ENCODE measurements at places on chromosomes 2 and 18. TPM values are rescaled to one million over a fixed set of nuclear protein-coding genes. Genes with fewer than 3 reads are reported as not detected.

Gene NEURL3
- total RNA-seq = not detected

- no peak for DNase-seq
These were observed 507.8 kb downstream of the FBXO15 start for GRCh38 chr18:73639788-73640187.

GRCh38 chr2:211439011-211439410 lies 882.6 kb downstream of the CPS1 start:
- no peak for DNase-seq

- no peak for DNase-seq
These were observed 115.7 kb downstream of the ACKR3 start for GRCh38 chr2:236685361-236685760.

GRCh38 chr2:233063976-233064411 lies 3.9 kb downstream of the INPP5D start:
- no peak for DNase-seq

DNA sequence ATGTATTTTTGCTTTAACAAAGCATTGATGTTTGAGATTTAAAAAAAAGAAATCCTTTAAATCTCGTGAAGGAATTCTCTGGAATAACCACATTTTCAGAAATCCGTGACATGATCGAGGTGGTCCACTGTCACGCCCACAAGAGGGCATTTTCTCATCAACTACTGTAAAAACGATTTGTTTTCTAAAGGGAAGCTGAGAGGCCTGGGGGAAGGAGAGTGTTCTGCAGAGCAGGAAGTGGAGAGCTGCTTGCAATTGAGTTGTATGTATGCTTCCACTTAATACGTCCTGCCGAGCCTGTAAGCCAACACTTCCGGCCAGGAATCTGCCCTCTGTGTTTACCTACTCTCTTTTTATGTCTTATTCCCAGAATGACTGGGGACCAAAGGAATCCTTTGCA lies 19.4 kb downstream of the KLHL29 start:
- DNase-seq = peak; percentile 45

Gene DSG4
- total RNA-seq = not detected

Gene SH3BP4
- total RNA-seq = not detected

DNA sequence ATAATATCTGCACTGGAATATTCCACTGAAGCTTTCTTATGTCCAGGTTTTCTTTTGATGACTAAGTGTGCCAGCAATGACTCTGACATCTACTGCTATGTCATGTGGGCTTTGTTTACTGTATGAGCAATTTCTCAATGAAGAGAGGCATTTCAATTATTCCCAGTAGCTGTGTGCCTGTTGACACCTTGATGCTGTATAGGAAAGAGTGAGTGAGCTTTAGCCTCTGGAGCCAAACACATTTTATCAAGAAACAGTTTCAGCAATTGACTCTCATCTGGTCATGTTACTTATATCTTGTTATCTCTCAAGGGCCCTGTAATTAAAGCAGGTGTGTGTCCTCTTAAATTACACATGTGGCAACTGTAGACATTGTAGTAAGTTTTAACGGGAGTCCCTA lies 493.2 kb upstream of the FANCL start:
- no peak for DNase-seq

- DNase-seq = no peak
These were observed 5.1 kb downstream of the SULT1C3 start for GRCh38 chr2:108244667-108245414.

GRCh38 chr2:96987301-96987909 lies 1.0 kb upstream of the FAM178B start:
- DNase-seq = no peak

Gene PIEZO2
- total RNA-seq = not detected

GRCh38 chr2:215621381-215621780 lies 185.5 kb upstream of the FN1 start:
- DNase-seq = no peak

DNA sequence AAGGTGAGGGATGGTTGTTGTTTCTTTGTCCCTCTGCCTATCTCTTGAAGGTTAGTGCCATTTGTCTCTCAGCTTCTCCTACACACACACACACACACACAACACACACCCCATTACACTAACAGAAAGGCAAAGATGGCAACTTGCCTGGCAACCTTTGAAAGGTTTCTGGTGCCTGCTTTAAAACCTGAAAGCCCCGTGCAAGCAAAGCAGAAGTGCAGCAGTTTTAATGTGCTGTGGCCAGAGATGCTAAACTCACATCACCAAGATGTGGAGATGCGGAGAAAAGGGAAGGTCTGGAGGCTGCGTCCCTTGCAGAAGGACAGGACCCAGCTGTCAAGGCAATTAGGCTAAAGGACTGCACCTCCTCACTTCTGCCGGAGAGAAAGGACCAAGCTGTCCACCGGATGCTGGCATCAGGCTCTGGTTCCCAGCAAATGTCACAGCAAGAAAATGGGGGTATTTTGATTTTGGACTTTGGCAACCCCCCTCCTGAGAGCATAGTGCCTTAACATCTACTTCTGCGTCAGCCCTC lies 196.4 kb downstream of the ARL4C start:
- DNase-seq = no peak

DNA sequence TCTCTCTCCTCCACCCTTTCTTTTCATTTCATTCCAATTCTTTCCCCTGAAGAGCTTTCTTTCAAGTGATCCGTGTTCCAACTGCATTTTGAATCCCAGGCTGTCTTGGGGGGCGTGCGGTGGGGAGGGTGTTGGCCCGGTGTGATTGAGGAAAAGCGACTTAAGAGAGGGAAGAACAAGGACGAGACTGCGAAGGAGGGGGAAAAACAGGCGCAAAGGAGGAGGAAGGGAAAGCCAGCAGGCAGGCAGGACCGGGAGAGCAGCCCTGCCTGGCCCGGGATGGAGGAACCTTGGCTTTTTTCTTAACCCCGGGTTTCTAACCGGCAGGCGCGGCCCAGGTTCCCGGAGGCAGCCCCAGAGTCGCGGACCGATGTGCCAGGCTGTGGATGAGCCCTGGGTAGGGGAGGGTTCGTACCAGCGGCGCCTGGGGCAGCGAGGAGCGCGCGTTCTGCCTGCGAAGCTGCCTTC lies 1.3 kb downstream of the ADCYAP1 start:
- no peak for DNase-seq

DNA sequence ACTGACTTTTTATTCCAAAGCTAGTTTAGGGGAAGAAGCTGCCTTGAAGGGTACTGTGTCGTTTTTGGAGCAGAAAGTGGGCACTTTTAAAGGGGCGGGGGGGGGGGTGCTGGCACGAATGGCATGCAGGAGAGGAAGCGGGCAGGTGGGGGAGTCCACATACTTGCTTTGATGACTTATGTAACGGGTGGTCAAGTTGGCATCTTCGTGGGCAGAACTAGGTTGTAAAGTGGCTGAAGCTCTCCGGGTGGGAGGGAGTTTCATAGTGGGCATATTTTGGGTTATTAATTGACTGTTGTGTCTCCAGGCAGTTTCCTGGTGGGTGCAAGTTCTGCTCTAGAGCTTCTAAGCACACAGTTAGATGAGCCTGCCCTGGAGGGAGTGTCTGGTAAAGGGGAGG lies 19.9 kb downstream of the PCARE start:
- no peak for DNase-seq

DNA sequence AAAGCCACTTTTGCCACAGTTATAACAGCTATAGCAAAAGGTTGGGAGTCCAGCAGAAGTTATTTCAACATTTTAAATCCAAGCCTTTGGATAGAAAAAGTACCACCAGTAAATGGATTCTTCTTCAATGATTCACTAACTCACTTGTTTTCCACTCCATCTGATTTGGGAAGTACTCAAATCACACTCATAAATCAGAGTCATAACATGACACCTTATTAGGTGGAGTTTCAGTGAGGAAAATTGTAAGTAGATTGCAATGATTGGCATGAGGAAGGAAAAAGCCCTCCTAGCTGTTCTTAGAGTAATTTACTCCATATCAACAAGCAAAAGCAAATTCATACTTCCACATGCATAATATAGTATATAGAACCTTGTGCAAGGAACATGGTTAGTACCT lies 132.9 kb downstream of the NR4A2 start:
- DNase-seq = no peak

GRCh38 chr18:38369772-38370690 lies 804.4 kb upstream of the CELF4 start:
- DNase-seq = no peak

Gene EPB41L3
- total RNA-seq = 0.10 TPM

DNA sequence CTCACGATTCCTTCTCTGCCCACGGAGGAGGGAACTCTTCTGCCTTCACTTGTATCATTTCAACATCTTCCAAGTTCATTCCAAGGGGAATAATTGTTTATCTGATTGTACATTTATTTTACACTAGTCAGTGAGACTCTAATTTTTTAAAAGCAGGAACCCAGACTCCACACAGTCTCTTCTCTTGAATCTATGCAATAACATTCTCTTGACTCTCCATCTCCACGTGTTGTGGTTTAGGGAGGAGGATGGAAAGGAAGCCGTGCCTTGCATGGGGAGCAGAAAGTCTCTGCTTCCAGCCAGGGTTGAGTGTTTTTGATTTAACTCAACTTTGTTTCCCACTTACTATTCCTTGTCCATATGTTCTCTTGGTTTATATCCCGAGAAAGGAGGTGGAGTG lies 131.1 kb upstream of the RIOK3 start:
- no peak for DNase-seq

DNA sequence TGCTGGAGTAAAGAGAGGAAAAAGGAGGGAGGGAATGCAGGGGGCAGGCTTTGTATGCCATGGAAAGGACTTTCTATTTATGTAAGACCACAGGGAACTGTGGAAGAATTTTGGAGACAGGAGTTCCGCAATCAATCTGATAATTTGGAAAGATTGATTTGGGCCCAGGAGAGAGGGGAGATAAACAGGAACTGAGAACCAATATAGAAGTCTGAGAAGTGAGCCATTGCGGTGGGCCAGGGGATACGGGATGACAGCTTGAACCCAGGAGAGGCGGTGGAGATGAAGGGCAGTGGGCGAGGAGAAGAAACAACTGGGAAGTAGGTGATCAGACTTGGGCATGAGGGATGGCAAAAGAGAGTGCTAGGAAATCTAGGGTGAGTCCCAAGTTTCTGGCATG lies 23.7 kb downstream of the RASGRP3 start:
- no peak for DNase-seq

DNA sequence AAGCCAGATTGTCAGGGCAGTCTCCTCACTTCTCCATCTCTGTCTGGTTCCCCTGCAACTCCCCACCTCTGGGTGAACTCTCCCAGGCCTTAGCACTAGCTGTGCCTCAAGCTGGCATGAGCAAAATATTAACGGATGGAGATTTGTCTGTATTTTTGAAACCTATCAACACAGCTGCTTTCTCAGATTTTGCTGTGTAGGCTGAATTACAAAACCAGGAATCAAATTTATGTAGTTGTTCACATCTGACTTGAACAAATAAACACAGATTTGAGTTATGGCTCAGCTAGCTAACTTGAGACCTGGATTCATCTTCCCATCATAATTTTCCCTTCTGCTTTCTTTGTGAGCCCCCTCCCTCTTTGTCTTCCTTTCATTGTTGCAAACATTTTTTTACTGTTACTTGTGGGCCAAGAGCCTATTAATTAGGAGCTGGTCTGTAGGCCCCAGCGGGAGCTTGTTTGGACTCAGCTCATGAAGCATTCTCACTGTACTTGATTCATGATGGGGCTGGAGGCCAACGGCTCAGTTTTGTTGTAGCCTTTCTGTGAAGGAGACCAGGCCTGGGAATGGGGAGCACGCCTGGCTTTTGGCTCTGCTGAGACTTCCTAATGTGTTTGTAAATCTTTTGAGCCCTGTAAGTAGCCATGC lies 164.1 kb upstream of the GATA6 start:
- DNase-seq = no peak

DNA sequence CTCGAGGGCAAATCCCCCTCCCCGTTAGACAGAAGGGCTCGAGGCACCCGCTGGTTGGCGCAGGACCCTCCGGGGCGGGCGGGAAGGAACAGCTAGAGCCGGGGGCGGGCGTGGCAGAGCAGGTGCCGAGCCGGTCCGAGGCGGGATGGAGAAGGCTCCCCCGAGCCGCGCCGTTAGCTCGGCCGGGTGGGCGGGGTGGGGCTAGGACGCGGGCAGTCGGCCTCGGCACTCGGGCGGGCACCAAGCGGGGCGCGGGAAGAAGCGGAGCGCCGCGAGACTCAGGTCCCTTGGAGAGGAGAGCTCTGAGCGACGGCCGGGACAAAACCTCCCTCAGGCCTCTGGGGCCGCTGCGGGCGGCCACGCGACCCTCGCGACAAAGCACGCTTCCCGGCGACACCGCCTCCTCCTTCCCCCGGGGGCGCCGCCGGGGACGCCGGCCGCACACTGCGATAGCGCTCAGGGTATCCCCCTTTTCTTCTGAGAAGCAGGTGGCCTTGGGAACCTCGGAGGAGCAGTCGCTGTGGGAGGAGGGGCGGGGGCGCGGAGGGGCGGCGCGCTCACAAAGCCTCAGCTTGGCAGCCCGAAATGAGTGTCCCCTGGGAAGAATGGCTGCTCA lies 721 bp downstream of the FHOD3 start:
- DNase-seq = no peak

- DNase-seq = no peak
These were observed 134.2 kb upstream of the NOL4 start for GRCh38 chr18:34358923-34359322.
